Stimulated activated CD4-positive, alpha-beta T cell treated with anti-CD3 and anti-CD28 coated beads, Interleukin-4, amount 100 ng/mL, for 24 hours (primary cell): ENCODE measurements at places on chromosomes 6 and 20.
A peak's percentile ranks its signal among the peaks of the same experiment; 100 is the strongest.

GRCh38 chr6:30720738-30721197 is 616 bp downstream of the TUBB start:
- peak; percentile 72 for DNase-seq

DNA sequence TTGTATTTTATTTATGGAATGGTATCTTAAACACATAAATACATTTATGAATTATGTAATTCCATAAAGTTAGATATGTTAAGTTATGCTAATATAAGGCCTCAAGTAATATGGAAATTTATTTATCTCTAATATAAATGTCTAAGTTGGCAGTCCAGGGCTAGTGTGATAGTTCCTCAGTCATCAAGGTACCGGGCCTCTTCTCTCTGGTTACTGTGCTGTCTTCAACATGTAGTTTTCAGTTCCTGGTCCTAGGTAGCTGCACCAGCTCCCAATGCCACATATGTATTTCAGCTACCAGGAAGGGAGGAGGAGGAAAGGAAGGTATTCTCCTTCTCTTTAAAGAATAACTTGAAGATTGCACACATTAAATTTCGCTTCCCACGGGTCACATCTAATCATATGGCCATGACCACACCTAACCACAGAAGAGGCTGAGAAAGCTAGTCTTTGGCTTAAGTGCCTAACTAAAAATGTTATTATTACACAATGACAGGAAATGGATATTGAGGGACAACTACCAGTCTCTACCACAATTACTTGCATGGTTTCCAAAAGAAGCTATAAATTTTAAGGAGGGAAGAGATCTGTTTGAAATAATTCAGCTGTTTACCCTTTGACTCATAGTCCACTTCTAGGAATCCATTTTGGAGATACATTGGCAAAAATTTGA is 68.6 kb downstream of the BCKDHB start:
- no peak for DNase-seq

- no peak for DNase-seq
These were observed 156.7 kb downstream of the LPA start for GRCh38 chr6:160507420-160507819.

- no peak for DNase-seq
These were observed at the start of gene BPIFB2 for GRCh38 chr20:33007376-33008335. TSS of gene BPIFB2 (plus strand) at chr20:33007704. CDS start at chr20:33008575, 871 bp downstream.

DNA sequence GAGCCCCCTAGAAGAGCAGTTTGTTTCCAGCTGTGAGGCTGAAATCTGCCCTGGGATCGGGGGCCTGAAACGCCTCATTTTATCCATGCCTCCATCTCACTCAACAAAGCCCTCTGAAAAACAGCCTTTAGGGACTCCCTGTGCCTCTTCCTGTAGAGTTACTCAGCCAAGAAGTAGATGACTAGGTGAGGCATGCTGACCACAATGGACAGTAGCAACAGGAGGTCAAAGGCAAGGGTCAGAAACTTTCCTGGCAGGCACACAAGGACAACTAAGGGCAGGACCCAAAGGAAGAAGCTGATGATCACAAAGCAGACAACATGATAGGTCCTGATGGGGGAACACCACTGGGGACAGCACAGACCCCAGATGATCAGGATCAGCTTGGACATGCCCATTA is 12.8 kb downstream of the MAS1L start:
- DNase-seq, result no peak

DNA sequence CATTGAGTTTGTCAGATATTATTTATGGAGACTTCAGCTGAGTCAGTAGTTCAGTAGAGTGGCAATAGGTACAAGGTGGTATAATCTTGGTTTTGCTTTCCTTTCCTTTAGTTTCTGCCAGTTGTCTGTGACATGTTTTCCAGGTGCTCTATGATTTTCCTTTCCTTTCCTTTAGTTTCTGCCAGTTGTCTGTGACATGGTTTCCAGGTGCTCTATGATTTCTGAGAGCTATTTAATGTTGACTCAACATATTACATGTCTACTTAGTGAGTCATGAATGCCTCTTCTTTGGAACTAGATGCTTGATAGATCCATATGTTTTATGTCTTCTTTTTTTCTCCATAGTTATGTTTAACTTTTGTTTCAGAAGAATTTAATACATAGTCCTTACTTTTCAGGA is 186.4 kb upstream of the DEFB112 start:
- DNase-seq, result no peak

DNA sequence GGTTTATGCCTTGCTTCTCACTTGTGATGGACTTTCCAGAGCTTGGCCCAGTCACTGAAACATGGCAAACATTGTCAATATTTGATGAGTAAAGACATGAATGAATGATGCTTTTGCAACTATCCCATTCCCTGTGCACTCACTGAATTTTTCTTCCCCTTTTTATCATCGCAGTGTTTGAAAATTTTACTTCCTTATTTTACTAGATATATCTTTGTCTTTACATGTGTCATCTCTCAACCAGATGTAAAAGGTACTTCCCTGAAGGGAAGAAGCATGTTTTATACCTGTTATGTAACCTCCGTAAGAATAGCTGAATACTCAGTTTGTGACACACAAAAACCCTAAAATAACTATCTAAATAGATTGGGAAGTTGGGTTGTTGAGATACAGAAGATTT is 544.7 kb upstream of the FLRT3 start:
- DNase-seq, result no peak

DNA sequence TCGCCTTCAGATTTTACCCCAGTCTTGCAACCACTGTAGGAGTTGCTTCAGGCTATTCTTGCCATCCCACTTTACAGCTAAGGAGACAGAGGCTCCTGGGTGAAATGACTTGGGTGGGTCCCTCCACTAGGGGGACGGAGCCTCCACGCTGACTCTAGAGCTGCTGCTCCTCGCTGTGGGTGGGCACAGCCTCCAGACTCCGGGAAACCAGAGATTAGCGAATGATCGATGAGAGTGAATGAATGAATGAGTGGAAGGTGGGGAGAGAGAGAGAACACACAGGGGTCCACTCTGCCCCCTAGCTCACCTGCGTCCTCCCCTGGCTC is 10.4 kb downstream of the ZBP1 start:
- no peak for DNase-seq

- DNase-seq, result no peak
These were observed 8.4 kb downstream of the CTSZ start for GRCh38 chr20:58998656-58999055.

GRCh38 chr6:163165155-163165910 is 249.2 kb upstream of the QKI start:
- no peak for DNase-seq

- DNase-seq, result no peak
These were observed 184.2 kb upstream of the CDYL start for GRCh38 chr6:4592026-4592425.

- no peak for DNase-seq
These were observed 80.2 kb downstream of the MLIP start for GRCh38 chr6:54191461-54191860.

- DNase-seq, result no peak
These were observed 1349.8 kb upstream of the GJE1 start for GRCh38 chr6:140782941-140783340.

DNA sequence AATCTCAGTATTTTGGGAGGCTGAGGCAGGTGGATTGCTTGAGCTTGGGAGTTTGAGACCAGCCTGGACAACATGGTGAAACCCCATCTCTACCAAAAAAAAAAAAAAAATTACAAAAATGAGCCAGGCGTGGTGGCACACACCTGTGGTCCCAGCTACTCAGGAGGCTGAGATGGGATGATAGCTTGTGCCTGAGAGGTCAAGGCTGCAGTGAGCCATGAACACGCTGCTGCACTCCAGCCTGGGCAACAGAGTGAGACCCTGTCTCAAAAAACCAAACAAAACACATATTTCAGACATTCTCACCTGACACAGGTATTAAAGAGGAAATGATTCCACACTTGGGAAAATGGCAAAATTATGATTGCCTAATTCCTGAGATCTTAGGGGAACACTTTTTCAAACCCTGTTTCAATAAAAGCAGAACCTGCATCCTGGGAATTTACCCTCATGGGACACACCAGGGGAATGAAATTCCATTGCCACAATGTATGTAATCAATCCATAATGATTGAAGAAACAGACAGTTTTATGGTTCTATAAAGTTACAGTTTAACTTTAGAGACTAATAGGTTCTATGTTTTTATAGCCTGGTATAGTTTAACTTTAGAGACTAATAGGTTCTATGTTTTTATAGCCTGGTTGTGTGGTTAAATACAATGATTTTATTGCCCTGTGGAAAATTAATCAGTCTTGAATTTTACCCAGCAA is 29.6 kb upstream of the DNAAF9 start:
- DNase-seq, result no peak

DNA sequence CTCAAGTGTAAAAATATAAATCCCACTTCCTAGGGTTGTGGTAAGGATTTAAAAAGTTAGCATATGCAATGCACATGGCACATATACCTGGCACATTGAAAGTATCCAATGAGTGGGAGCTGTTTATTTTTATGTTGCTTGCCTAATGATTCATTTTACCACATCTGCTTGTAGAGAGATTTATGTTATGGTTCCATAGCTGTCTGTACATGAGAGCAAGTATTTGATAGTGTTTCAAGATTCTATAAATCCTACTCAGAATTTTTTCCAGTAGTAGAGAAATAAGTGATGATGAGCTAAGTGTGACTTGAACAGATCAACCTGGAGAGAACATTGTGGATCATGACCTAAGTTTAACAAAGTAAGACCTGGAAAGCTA is 125.3 kb upstream of the SPTLC3 start:
- DNase-seq, result no peak

DNA sequence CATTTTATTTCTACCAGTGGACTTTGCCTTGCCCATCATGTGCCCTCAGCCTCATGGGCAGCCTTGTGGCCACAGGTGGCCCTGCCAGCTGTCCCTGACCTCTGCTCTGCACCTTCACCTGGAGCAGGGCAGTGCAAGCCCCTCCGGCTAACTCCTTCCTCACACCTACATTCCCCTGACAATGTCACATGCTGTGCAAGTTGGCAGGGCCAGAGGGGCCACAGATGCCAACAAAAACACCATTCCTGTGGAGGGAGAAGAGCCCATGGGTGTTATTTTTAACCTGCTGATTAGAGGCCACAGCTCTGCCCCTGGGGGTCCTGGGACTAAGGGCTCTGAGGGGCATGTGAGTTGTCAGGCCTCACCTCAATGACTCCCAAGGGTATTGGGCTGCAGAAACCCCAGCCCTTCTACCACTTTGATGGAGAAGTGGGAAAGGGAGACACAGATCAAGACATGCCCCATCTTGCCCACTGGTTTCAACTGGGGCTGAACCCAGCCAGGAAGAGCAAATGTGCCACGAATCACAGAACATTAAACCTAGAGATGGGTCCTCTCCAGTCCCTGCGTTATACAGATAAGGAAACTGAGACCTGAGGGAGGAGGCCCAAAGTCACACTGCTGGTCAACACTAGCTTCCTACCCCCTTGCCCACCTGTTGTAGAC is 65.0 kb downstream of the MRPL14 start:
- no peak for DNase-seq

- peak; percentile 9 for DNase-seq
These were observed 55.2 kb upstream of the ADGRF1 start for GRCh38 chr6:47097092-47097945.

GRCh38 chr6:150395388-150396009 is 26.7 kb downstream of the IYD start:
- DNase-seq, result peak; percentile 36

GRCh38 chr20:56624786-56625681 is 4.1 kb upstream of the TFAP2C start:
- DNase-seq, result no peak

GRCh38 chr6:26431258-26432172 is 8.8 kb upstream of the BTN3A3 start:
- no peak for DNase-seq

DNA sequence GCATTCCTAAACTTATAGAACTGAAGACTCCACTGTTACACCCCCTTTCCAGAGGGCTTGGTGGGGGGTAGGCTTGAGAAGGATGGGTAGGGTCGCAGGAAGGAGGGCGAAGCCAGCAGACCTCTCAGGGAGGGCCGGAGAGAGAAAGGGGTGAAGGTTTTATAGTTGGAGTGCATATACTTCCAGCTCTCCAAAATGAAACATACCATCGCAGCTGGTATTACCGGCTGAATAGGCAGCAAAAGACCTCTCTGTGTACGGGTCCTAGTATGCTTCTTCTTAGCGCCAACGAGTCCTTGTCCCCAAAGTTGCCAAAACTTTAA is 1.0 kb upstream of the VGLL2 start:
- DNase-seq, result no peak

DNA sequence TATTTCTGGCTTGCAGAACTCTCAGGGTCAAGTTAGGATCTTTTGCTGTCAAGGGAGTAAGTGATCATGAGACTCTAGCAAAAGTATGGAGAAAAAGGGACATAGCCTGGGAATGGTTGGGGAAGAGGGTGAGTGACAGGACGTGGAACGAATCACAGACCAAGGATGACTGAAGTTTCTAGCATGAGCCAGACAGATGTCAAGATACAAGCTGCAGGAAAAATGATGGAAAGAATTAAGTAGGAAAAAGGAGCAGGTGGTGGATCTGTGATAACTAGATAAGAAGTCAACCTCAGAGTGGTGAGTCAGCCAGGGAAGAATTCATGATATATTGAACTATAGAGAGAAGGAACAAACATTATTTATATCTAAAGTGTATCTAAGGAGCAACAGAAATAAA is 159.8 kb upstream of the SYNDIG1 start:
- no peak for DNase-seq

GRCh38 chr20:51756653-51757052 is 11.5 kb downstream of the ATP9A start:
- DNase-seq, result no peak

- DNase-seq, result no peak
These were observed 46.6 kb upstream of the CCDC167 start for GRCh38 chr6:37546141-37546871.

DNA sequence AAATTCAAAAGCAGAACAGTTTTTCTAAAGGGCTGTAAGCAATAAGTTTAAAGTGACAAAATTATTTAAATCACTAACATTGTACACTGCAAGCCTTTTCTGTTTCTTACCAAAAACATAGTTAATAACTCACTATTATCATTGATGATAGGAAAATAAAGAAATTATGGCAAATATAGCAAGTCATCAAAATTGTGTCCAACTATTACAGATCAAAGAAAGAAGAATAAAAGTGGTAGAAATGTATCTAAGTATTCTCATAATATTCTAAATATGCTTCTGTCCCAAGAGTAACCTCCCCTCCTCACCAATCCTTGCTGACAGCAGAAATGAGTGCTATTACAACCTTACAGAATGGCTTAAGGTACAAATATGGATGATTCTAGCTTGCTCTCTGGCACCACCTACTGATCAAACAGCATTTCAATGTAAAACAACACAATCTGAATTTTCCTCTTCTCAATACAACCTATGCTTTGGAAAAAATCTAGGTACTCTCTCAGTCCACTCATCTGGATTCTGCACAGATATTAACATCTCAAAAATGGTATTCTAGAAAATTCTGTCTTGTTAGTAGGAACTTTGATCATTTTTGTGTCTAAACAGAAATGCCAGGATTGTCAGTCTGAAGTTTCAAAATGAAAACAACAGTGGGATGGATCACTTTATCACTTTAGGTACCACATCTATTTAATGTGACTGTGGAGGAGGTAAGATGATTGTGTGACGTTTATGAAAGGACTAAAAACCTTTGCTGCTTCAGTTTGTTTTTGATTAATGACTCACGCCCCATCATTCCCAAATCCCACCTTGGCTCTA is 40.9 kb downstream of the ZFP64 start:
- peak; percentile 32 for DNase-seq
